ENCODE measurements at places on chromosomes 11 and 22. TPM values are rescaled to one million over a fixed set of nuclear protein-coding genes. Genes with fewer than 3 reads are reported as not detected.

DNA sequence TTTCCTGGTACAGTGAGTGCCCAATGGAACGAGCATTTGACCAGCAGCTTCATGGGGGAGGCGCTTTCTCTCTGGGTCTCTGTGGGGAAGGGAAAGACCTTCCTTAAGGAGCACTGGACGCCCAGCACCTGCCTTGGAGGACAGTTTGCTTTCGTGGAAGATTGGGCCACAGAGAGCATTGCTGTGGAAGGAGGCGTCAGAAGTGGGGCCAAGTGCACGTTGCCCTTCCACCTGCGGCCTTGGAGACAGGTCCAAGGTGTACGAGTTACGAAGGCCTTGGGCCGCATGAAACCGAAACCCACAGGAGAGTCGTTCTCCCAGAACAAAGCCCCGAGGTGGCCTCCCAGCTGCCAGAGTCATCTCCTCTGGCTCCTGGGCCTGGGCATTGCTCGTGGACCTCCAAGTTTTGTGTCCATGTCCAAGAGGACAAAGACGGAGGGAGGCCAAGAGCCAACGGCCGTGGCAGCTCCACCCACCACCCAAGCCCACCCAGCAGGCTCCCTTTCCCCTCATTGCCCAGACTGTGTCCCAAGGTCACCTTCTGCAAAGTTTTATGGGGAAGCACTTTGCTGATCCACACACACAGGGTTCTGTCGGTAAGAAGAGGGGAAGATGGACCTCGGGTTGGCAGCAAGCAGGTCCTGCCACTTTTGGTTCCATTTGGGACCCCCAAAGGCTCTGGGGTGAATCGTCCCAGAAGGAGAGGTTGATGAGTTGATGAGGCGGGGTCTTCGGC lies 5.8 kb upstream of the NLRP6 start:
- peaks cover 31% of the 10 kb centered on the region for H3K4me1 ChIP-seq
- no peak for DNase-seq
- H3K36me3 ChIP-seq: no peaks in the 10 kb centered on the region
- H3K27ac ChIP-seq: no peak overlapping the region

- DNase-seq: no peak
- no peak overlapping the region for H3K27ac ChIP-seq
- no peaks in the 10 kb centered on the region for H3K27me3 ChIP-seq
- H3K4me3 ChIP-seq: no peak overlapping the region
- no peaks in the 10 kb centered on the region for H3K36me3 ChIP-seq
Measured at GRCh38 chr11:37755521-37755920, 1157.5 kb upstream of the RAG2 start.

DNA sequence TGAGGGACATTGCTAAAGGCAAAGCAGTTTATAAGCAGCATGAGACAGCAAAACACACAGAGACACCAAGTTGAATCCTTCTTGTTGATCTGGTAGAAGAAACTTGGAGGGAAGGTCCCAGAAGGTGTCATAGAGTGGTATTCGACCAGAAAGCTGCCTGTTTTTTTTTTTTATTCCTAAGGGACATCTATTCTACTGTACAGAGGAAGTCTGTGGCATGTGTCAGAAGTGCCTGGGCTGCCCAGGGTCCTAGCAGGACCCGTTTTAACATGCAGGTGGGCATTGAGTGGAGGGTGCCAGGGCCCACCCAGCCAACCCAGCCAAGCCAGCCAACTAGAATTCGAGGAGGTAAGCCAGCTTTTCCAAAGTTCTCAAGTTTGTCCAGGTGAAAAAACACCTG lies 68.0 kb upstream of the ATXN10 start:
- H3K4me1 ChIP-seq: peaks cover 6% of the 10 kb centered on the region
- H3K36me3 ChIP-seq: no peaks in the 10 kb centered on the region
- H3K27me3 ChIP-seq: peaks cover 3% of the 10 kb centered on the region
- no peak overlapping the region for H3K4me3 ChIP-seq
- no peak for DNase-seq

DNA sequence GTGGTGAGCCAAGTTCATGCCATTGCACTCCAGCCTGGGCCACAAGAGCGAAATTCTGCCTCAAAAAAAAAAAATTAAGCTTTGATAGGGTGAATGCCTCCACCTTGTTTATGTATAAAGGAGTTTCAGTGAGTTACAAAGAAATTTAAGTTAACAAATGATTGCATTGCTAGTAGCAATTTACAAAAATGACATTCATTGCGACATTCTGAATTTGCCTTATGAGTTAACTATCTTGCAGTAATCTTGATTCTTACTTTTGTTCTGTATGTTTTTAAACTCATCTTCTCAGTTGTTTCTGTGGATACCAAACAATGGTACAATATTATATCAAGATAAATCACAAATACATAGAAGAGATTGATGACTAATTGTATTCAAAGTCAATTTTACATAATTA lies 207.0 kb downstream of the DDX10 start:
- no peak for DNase-seq
- no peak overlapping the region for H3K27ac ChIP-seq
- no peaks in the 10 kb centered on the region for H3K27me3 ChIP-seq
- no peak overlapping the region for H3K4me3 ChIP-seq
- H3K36me3 ChIP-seq: no peaks in the 10 kb centered on the region

DNA sequence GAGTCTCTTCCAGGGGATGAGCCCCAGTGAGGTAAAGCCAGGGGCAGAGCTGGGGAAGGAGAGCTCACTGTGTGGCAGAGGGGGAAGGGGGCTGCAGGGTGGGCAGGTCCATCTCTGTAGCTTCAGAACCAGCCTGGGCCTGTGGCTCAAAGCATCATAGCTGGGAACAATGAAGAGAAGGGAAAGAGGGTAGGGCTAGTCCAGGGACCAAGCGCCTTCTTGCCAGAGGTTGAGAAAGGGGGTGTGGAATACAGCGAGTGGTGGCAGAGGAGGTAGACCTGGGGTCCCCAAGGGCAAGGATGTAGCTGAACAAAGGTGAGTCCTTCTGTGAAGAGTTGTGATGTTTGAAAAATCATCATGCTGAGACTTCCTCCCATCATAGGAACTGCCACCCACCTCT lies 1.2 kb upstream of the PLA2G3 start:
- no peak overlapping the region for H3K27ac ChIP-seq
- H3K36me3 ChIP-seq: no peaks in the 10 kb centered on the region

GRCh38 chr11:33227578-33228261 lies 29.5 kb upstream of the HIPK3 start:
- H3K4me3 ChIP-seq: no peak overlapping the region
- no peaks in the 10 kb centered on the region for H3K27me3 ChIP-seq
- no peak overlapping the region for H3K27ac ChIP-seq
- H3K4me1 ChIP-seq: no peaks in the 10 kb centered on the region
- DNase-seq: no peak
- no peaks in the 10 kb centered on the region for H3K36me3 ChIP-seq

GRCh38 chr22:35301372-35301874 lies 1.7 kb downstream of the TOM1 start:
- H3K36me3 ChIP-seq: no peaks in the 10 kb centered on the region
- H3K27me3 ChIP-seq: no peaks in the 10 kb centered on the region
- H3K4me1 ChIP-seq: peaks cover 62% of the 10 kb centered on the region
- H3K4me3 ChIP-seq: no peak overlapping the region
- DNase-seq: no peak

GRCh38 chr11:30405385-30405784 lies 82.5 kb downstream of the ARL14EP start:
- no peak for DNase-seq
- H3K4me1 ChIP-seq: no peaks in the 10 kb centered on the region
- no peak overlapping the region for H3K4me3 ChIP-seq
- no peaks in the 10 kb centered on the region for H3K27me3 ChIP-seq

- no peak for DNase-seq
- H3K27ac ChIP-seq: no peak overlapping the region
- no peaks in the 10 kb centered on the region for H3K27me3 ChIP-seq
- H3K4me1 ChIP-seq: no peaks in the 10 kb centered on the region
- no peaks in the 10 kb centered on the region for H3K36me3 ChIP-seq
- H3K4me3 ChIP-seq: no peak overlapping the region
Measured at GRCh38 chr11:56637500-56637899, 4.7 kb downstream of the OR5AP2 start.

DNA sequence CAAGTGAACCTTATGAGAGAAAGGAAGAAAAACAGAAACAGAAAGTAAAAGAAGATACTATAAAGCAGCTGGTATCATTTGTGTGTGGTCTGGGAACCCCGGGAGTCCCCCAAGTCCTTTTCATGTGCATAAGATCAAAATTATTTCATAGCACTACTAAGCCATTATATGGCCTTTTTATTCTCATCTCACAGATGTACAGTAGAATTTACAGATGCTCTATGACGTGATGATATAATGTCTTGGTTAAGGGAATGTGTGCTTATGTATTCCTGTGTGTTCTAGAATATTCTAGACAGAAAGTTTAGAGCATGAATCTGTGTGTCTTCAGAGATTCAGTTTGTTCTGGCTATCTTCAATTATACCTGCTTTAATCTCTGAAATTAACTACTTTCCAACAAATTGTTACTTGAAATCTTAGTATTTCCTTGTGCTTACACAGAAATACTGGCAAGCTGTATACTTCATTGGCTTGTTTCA lies 8.6 kb upstream of the TPP1 start:
- no peak for DNase-seq
- no peak overlapping the region for H3K27ac ChIP-seq
- peaks cover 18% of the 10 kb centered on the region for H3K4me1 ChIP-seq
- H3K36me3 ChIP-seq: peaks cover 6% of the 10 kb centered on the region
- H3K27me3 ChIP-seq: no peaks in the 10 kb centered on the region

- no peak overlapping the region for H3K27ac ChIP-seq
- DNase-seq: no peak
- no peaks in the 10 kb centered on the region for H3K36me3 ChIP-seq
- H3K27me3 ChIP-seq: no peaks in the 10 kb centered on the region
Measured at GRCh38 chr11:13434247-13435205, 28.5 kb downstream of the BTBD10 start.

GRCh38 chr11:44332665-44333064 lies 22.7 kb upstream of the ALX4 start:
- H3K36me3 ChIP-seq: no peaks in the 10 kb centered on the region
- no peak overlapping the region for H3K4me3 ChIP-seq
- peaks cover 22% of the 10 kb centered on the region for H3K27me3 ChIP-seq
- H3K27ac ChIP-seq: no peak overlapping the region
- no peaks in the 10 kb centered on the region for H3K4me1 ChIP-seq

GRCh38 chr11:8392166-8392565 lies 128.5 kb upstream of the LMO1 start:
- no peak overlapping the region for H3K4me3 ChIP-seq
- no peak overlapping the region for H3K27ac ChIP-seq
- H3K27me3 ChIP-seq: no peaks in the 10 kb centered on the region
- H3K4me1 ChIP-seq: no peaks in the 10 kb centered on the region

DNA sequence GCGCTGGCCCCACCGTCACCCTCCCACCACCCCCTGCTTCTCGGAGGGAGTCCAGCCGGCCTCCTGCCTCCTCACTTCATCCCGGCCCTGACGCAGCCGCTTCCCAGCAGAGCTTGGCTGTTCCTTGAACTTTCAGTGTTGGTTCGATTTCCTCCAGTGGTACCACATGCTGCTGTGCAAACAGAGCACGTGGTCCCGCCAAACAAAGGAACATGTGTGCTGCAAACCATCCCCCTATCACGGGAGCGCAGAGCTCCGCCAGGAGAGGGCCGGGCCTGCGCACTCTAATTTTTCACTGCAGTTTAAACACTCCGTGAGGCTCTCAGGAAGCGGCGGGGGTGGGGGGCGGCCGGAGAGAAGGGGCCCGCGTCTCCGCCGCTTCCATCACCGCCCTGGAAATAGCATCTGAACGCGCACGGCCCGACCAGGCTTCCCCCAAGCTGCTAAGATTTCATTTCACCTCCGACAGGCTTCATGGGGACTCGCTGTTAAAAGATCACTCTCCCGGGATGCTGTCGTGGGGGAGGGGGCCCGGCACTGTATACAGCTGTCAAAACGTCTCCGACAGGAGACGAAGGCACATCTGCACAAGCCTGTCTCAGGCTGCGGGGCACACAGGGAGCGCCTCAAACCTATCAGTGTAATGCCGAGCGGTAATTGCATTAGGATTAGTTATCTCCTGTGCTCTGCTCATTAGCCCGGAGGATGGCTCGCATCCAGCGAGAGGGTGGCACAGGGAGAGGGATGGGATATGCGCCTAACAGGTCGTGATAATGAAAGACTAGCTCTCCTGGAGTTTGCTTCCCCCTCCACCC lies 269.9 kb upstream of the SORL1-AS1 start:
- H3K4me1 ChIP-seq: peaks cover 7% of the 10 kb centered on the region
- peaks cover 12% of the 10 kb centered on the region for H3K27me3 ChIP-seq
- no peak overlapping the region for H3K4me3 ChIP-seq
- no peaks in the 10 kb centered on the region for H3K36me3 ChIP-seq
- H3K27ac ChIP-seq: no peak overlapping the region

DNA sequence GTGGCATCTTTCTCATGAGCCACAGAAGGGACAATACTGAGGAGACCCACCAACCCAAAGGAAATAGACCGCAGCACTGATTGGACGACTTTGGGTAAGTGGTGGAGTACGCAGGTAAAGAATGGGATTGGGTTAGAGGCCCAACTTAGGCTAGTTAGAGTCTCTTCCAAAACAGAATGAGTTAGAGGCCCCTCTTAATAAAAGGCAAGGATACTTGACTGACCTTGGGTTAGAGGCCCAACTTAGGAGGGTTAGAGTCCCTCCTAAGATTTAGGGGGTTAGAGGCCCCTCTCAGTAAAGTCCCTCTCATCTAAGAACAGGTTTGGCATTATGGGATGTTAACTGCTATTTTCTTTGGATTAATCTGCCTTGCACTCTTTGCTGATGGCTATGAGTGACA lies 24.6 kb downstream of the CCKBR start:
- H3K27ac ChIP-seq: no peak overlapping the region
- H3K4me3 ChIP-seq: no peak overlapping the region
- DNase-seq: no peak
- peaks cover 26% of the 10 kb centered on the region for H3K27me3 ChIP-seq

- H3K4me3 ChIP-seq: no peak overlapping the region
- no peak overlapping the region for H3K27ac ChIP-seq
- H3K36me3 ChIP-seq: peaks cover 84% of the 10 kb centered on the region
Measured at GRCh38 chr22:42881982-42882656, 25.0 kb upstream of the ARFGAP3 start.

The HTR3B gene
- total RNA-seq: not detected

The ALDH3B2 gene
- total RNA-seq: not detected

The TRIM49 gene
- total RNA-seq: not detected

The TRPC6 gene
- total RNA-seq: not detected

The OR52E8 gene
- total RNA-seq: not detected

The DERL3 gene
- total RNA-seq: 0.66 TPM

The IL18 gene
- not detected for total RNA-seq

The ARHGAP8 gene
- 5.7 TPM for total RNA-seq

The TST gene
- not detected for total RNA-seq

The SYT12 gene
- not detected for total RNA-seq

All from CD4-positive, alpha-beta T cell (primary cell).